Stimulated activated CD8-positive, alpha-beta memory T cell treated with anti-CD3 and anti-CD28 coated beads, Interleukin-4, amount 100 ng/mL, for 24 hours (primary cell): ENCODE measurements at places on chromosomes 6 and 20.

DNA sequence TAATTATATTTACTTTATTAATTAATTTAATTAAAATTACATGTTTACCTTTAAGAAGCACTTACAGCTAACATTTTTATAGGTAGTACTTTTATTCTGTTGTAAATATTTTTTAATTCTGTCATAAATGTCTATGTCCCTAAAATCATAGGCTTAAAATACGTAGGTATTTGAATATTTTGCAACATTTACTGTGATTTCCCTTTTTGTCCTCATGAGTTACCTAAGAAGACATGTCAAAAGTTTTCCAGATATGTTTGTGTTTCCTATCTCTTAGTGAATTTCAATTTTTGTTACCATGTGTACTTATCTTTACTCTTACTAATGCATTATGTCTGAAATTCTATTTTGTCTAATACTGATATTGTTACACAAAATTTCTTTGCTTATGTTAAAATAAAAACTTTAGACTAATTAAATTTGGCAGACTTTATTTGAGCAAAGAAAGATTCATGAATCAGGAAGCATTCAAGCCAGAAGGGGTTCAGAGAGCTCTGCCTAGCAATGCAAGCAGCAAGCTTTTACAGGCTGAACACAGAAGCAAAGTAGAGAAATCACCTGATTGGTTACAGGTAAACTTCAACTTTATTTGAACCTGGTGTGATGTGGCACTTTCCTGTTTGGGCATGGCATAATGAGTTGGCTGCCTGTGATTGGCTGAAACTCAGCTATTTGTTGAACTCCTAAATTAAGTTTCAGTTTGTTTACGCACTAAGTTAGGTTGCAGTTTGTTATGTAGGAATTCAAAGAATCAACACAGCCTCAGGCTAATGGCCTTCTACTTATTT lies 123.2 kb upstream of the TMEM170B start:
- DNase-seq = no peak

DNA sequence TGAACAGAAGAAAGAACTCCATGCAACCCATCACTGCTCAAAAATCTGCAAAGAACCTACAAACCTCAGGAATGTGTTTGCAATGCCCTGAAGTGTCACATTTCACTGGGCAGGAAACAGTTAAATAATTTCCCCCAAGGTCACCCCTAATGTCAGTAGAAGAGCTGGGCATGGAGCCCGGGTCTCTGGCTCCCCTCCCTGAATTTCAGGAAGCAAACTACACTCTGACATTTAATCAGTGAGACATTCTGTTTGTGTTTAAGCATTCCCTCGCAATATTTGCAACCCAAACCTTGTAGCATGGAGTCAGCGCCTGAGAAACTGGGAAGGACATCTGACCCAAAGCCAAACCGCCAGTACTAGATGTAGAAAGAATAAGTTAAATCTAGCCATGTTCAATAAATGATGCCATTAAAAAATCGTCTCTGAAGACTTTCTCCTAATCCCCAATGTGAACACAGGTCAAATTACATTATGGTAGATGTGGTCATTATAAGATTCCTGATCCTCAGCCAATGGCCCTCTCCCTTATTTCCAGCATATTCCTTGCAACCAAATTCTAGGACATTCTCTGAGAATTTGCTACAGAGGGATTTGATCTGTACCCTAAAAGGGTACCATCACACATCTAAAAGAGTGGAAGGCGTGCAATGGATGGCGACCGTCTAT lies 91.2 kb upstream of the ADTRP start:
- no peak for DNase-seq

DNA sequence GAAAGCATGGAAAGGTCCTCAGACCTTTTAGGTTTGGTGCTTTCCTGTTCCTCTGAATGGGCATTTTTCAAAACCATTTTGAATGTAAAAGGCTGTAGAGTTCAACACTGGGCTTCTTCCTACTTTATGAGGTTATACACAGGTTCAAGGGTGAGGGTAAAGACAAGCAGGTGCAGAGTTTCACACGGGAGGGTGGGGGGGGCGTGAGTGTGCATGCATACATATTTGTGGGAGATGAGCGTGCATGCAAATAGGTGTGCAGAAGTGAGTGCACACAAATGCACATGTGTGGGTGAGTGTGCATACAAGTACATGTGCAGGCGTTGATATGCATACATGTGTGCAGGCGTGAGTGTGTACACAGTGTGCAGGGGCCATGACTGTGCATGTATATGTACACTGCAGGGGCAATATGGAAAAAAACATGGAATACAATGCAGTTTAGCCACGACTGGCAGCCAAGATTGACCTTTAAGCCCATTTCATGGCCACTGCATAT lies 183.1 kb downstream of the GMPR start:
- no peak for DNase-seq

DNA sequence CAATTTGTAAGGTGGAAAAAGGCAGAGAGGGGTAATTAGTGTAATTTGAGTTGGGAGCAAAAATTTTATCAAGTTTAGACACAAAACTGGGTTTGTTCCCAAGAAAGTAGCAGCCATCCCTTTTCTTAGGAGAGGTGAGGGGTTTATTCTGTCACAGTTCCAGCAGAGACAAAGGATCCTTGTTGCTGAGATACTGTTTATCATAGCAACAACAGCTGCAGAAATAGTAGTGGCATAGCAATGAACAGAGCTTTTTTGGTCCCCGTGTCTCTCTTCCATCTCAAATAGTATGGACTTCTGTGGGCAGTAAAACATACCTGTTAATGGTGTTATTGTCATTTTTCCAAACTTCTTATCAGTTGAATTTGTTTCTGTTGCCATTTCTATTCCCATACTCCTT lies 23.9 kb downstream of the ZKSCAN8 start:
- no peak for DNase-seq

- DNase-seq = no peak
Measured at GRCh38 chr6:129031051-129031599, 148.2 kb downstream of the LAMA2 start.
